SJCRH30 (cell line): ENCODE measurements at places on chromosomes 4 and X.
A peak's percentile ranks its signal among the peaks of the same experiment; 100 is the strongest.

- no peaks in the 10 kb centered on the region for H3K27me3 ChIP-seq
- H3K36me3 ChIP-seq: no peaks in the 10 kb centered on the region
- H3K4me1 ChIP-seq: no peaks in the 10 kb centered on the region
- no peak overlapping the region for H3K27ac ChIP-seq
Measured at GRCh38 chrX:150291014-150291413, 72.1 kb upstream of the MAMLD1 start.

DNA sequence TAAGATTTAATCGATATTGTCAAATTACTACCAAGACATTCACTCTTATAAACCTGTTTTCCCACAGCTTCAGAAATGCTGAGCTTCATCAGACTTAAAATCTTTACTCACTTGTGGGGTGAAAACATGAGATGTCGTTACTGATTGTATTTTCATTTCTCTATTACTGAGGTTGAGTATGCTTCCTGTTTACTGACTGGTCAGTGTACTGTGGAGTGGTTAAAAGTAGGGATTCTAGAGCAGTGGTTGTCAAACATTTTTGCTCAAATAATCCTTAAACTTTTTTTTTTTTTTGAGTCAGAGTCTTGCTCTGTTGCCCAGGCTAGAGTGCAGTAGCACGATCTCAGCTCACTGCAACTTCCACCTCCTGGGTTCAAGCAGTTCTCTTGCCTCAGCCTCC is 50.3 kb downstream of the NSUN7 start:
- H3K27me3 ChIP-seq: no peaks in the 10 kb centered on the region
- no peaks in the 10 kb centered on the region for H3K4me1 ChIP-seq
- no peak for DNase-seq
- no peaks in the 10 kb centered on the region for H3K36me3 ChIP-seq

DNA sequence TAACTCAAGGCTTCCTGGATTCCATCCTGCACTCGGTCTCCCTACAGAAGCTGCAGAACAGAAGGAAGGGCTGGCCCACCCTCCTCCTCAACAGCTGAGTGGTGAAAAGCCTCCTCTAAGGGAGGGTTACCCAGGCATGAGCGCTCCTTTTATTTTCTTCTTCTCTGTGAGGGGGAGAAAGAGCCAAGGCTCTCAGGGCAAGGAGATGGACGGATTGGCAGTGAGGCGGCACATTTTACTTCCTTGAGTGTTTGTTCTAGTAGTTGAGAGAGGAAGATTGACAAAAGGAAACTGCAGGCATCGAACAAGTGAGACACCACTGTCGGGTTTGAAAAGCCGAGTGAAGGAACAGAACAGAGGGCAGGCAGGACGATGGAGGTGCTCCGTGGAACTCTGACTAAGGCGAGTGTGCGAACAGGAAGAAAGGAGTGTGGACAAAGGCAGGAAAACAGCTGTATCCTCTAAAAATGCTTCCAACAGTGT is 38.4 kb upstream of the STS start:
- peak; percentile 62 for DNase-seq
- H3K4me1 ChIP-seq: peaks cover 26% of the 10 kb centered on the region
- peak overlapping the region; percentile 32 for H3K4me3 ChIP-seq

DNA sequence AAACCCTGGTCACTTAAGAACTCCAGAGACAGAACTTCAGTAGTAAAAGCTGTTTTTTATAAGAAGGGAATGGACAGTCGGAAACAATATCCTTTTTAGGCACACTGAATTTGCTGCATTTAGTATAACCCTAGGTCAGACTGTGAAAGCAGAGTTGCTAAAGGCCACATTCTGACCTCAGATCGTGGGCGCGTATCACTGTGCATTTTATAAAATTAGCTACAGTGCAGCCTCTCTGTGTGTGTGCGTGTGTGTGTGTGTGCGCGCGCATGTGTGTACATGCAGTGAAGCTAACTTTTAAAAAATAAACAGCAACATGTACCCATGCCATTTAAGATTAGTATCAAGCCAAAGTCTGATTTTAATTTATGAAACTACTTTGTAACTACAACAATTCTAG is 8.0 kb downstream of the ZNF827 start:
- H3K4me1 ChIP-seq: peaks cover 9% of the 10 kb centered on the region; the same call in 1 of the 2 replicates
- H3K27me3 ChIP-seq: no peaks in the 10 kb centered on the region
- no peak for DNase-seq

- DNase-seq: no peak
- H3K4me3 ChIP-seq: no peak overlapping the region
- no peak overlapping the region for H3K27ac ChIP-seq
Measured at GRCh38 chr4:173910891-173911290, 372.6 kb downstream of the FBXO8 start.

DNA sequence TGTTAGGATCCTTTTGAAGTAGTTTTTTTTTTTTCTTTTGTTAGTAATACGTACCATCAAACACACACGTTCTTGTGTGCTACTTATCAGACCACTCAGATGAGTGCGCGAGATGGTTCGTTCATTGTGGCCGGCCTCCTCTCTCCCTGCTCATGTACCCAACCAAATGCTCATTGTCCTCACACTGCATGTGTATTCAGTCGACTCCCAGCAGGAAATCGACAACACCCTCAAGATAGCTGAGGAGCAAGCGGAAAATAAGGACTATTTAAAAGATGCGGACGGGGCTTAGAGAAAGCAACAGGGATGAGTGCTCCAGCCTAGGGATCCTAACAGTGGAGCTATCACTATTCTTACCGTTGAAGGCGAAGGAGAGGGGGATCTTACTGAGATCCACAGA is 72.9 kb upstream of the GUCY1A1 start:
- H3K27me3 ChIP-seq: no peaks in the 10 kb centered on the region
- no peak overlapping the region for H3K27ac ChIP-seq
- H3K36me3 ChIP-seq: no peaks in the 10 kb centered on the region
- DNase-seq: no peak
- no peaks in the 10 kb centered on the region for H3K4me1 ChIP-seq
- no peak overlapping the region for H3K4me3 ChIP-seq

- no peak overlapping the region for H3K27ac ChIP-seq
- H3K36me3 ChIP-seq: no peaks in the 10 kb centered on the region
- H3K27me3 ChIP-seq: no peaks in the 10 kb centered on the region
- H3K4me3 ChIP-seq: no peak overlapping the region
- no peaks in the 10 kb centered on the region for H3K4me1 ChIP-seq
Measured at GRCh38 chr4:182015893-182016292, 227.3 kb upstream of the TENM3 start.

GRCh38 chrX:25108481-25108880 is 92.7 kb upstream of the ARX start:
- H3K27me3 ChIP-seq: no peaks in the 10 kb centered on the region
- no peaks in the 10 kb centered on the region for H3K36me3 ChIP-seq
- no peak overlapping the region for H3K4me3 ChIP-seq
- no peak overlapping the region for H3K27ac ChIP-seq

DNA sequence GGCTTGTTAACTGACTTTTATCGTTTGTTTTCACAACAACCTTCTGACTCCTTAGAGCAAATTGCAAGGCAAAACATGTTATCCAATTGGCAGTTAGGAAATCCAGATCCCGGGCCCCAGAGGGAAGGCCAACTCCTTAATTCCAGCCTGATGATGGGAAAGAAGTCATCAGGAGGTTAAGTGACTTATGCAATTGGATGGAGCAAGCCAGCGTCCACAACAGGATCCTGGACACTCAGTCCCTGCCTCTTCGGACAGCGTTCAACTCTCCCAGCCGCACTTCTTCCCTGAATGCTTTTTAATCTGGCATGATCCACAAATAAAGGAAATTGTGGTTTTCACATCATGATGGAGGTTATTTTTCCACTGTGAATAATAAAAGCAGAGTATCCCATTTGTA is 310.1 kb downstream of the RAB28 start:
- H3K27ac ChIP-seq: no peak overlapping the region
- H3K36me3 ChIP-seq: no peaks in the 10 kb centered on the region
- H3K4me1 ChIP-seq: peaks cover 39% of the 10 kb centered on the region
- H3K27me3 ChIP-seq: no peaks in the 10 kb centered on the region
- DNase-seq: no peak

DNA sequence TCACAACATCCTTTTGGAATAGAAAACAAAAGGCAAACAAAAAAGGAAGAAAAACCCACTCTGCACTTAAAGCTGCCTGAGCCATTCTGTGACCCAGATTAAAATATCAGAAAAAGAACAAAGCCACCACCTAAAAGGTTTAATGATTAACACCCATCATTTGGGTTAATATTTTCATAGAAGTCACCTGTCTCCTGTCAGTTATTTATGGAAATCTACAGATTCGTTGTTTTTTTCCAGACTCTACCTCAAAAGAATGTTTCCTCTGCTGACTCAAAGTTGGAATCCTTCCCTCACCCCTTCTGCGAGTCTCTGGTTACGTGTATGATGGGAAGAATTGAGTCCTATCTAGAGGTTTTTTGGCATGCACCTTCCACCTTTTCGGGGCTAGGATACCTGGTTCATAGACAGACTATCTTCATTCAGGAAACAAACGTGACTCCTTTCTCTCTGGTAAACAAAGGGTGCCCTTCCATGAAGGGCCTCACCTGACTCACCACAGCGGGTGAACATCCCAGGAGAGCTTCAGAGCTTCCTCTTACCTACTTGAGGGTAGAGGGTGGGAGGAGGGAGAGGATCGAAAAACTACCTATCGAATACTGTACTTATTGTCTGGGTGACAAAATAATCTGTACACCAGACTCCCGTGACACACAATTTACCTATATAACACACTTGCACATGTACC is 19.6 kb upstream of the CA5B start:
- H3K27ac ChIP-seq: peak overlapping the region; percentile 24; the same call in 1 of the 2 replicates
- no peak for DNase-seq
- no peaks in the 10 kb centered on the region for H3K27me3 ChIP-seq

DNA sequence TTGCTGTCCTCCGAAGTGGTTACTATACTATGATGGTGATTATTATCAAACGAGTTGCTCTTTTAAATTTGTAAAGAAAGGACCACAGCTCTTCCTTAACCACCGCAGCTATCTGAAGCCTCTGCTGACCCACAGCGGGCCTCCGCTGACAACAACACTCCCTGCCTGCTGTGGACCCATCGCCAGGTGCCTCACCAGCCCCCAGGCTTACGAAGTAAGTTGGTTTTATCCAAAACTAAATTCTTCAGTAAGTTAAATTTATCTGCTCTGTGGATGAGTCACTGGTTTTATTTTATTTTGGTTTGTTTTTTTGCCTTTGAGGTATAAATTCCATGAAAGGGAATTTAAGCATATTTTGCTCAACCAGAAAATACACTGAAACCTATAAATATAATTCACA is 54.7 kb downstream of the SLC9A6 start:
- no peaks in the 10 kb centered on the region for H3K27me3 ChIP-seq
- no peak overlapping the region for H3K4me3 ChIP-seq
- no peaks in the 10 kb centered on the region for H3K4me1 ChIP-seq
